Epithelial cell of esophagus (primary cell): ENCODE measurements at places on chromosomes 1 and 21.

DNA sequence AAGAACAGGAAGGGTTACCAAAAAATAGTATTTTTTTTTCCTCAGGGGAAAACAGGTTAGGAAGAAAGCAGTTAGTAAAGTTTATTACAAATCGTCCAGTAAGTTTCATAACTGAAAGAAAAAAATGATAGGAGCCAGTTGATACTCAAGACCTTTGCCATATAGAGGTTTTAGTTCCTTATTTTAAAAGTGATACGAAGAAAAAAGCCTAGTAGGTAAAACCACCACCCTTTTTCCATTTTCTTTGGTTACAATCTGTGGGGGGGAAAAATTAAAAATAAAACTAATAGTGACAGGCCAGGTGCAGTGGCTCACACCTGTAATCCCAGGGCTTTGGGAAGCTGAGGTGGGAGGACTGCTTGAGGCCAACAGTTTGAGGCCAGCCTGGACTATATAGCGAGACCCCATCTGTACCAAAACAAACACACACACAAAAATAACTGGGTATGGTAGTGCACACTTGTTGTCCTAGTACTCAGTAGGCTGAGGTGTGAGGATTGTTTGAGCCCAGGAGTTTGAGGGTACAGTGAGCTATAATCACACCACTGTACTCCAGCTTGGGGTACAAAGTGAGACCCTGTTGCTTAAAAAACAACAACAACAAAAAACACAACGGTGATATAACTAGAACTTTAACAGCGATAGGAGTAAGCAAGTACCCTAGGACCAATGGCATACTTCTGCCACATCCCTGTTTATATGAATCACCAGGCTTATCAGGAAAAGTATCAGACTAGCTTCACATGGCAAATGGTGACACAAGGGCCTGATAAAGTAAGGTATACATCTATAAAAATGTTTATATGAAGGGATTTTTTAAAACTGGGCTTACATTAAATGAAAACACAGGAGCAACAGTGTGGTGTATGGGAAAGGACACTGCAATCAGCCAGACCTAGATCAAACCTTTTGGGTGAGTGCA lies 5.4 kb downstream of the TMEM59 start:
- no peak for DNase-seq

GRCh38 chr1:74847715-74848114 lies 114.8 kb downstream of the TYW3 start:
- peak; percentile 2 for DNase-seq

GRCh38 chr1:164753521-164754077 lies 194.6 kb downstream of the PBX1 start:
- no peak for DNase-seq

GRCh38 chr1:35852241-35852640 lies 30.8 kb upstream of the AGO1 start:
- DNase-seq = no peak

DNA sequence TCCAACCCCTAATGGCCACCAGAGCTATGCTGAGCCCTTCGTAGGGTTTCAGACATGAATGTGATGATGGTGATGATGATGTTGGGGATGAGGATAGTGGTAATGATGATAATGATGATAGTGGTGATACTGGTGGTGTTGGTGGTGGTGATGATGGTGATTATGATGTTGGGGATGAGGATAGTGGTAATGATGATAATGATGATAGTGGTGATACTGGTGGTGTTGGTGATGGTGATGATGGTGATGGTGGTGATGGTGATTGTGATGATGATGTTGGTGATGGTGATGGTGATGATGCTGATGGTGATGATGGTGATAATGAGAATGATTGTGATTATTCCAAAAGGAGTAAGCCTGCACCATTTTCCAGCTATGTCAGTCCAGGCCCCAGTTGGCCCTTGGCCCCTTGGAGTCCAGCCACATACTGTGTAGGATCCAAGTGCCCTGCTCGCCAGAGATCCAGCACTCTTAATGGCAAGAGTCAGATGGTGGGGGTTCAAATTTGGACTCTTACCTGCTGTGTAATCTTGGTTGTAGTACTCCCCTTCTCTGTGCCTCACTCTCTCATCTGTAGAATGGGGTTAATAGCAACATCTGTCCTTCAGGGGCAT lies 28.3 kb downstream of the AJAP1 start:
- DNase-seq = no peak

DNA sequence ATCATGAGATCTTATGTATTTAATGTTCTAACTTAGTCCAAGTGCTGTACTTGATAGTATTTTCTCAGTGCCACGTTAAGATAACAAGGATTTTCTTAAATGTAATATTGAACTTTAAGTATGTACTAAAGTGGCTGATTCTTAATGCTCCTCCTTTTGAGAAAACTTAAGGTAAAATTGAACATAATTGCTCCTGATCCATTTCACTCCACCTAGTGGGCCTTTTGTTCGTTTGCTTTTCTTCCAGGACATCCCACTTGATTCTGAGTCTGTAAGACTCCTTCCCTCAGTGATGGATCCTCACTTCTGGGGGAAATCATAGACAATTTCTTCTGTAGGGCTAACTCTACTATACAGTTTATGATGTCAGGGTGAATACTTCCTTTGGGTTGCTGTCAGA lies 173.1 kb downstream of the LMO4 start:
- DNase-seq = no peak

- DNase-seq = no peak
These were observed 52.5 kb downstream of the HSPG2 start for GRCh38 chr1:21884456-21885235.

DNA sequence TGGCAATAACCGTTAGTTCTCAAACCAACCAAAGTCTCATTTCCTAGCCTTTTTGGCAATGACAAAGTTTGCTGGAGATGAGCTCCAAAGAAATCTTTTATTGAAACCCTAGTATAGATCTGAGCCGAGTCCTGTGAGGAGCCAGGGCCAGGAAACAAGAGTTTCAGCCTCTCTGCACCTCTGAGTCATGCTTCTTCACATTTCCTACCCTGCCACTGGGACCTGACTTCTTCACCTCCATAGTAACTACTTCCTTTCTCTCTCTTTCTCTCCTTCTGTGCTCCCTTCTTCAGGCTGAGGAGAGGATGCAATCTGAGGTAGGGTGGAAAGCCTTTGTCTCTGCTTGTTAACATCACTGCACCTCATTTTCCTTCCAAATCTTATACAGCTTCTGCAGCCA lies 38.7 kb upstream of the IPO9 start:
- peak; percentile 58 for DNase-seq

DNA sequence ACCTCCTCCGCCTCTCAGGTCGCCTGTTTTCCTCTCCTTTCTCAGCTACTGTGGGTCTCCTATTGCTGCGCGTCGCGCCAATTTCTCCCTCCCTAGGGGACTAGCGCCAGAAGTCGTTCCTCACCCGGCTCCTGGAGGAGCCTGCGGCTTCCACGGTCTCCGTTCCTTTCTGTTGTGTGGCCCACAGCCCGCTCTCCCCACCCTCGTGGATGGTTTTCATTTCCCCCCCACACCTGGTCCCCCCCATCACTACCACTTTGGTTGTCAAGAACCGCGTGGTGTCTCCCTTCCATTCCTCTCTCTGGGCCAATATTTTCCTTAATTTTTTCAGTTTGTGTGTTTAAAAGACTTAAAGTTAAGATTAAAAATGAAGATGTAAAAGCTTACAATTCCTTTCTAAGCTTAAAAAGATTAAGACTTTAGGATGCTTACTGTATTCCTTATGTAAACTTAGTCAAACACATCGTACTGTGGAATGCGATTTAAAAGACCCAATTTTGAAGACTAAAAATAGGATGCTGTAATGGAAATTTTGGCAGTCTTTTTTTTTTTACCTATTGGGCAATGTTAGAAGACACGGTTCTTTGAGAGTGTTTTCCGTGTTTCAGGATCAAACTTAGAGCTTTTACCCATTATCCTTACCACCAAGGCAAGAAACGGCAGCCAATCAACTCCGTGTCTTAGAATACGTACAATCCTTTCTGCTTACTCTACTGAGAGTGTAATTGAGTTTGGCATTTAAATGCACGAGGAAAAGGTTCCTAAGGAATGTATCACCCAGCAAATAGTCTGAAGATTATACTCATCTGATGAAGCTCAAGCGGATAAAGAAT lies 773 bp downstream of the CNST start:
- peak; percentile 73 for DNase-seq

DNA sequence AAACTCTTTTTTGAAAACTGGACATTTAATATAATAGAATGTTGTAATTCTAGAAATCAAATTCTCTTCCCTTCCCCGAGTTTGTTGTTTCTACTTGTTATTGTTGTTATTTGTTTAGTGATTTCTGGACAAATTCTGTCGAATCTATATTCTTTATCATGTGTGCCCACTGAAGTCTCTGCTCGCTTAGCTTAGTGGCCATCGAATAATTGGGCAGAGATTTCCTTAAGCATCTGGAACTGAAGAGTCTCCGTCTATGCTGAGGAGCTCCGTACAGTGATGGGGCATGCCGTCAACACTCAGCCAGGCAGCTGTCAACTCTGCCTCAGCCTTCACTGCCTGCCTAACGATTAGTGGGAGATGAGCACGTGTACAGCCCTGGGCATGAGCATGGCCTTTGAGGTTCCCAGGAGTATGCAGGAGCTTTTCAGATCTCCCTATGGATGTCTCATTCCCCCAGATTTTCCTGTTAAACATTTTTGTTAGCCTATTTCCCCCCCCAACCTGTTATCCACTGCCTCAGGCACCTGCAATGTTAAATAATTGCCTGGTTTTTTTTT lies 66.8 kb downstream of the SLX9 start:
- DNase-seq = no peak

DNA sequence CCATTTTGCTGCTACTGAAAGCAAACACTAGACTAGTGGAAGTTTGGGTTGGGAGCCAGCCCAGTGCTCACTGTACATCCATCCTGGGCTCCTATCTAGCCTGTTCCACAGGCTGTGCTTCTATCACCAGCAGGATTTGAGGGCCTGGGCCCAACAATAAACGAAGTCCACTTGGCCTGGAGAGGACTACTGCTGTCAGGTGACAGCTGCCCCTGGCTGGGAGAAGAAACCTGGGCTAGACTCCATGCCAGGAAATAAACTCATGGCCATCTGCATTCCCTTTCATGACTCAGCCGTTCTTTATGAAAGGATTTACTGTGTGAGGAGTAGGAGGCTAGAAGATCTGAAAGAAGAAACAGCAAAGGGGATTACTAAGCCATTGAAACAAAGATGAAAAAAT lies 35.5 kb downstream of the COLGALT2 start:
- DNase-seq = peak; percentile 77

DNA sequence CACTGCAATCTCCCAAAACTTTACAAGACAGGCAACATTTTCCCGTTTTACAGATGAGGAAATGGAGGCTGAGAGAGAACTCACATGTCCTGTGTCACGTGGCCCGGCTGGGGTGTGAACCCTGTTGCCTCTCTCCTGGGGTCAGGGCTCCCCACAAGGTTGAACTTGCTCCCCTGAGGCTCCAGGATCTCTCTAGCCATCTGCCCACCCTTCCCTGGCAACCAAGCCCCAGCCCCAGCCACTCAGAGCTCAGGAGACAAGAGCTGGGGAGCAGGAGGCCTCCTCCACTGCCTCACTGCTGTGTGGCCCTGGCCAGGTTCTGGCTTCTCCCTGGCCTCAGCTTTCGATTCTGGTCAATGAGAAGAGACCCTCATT lies 11.8 kb downstream of the LAPTM5 start:
- no peak for DNase-seq

DNA sequence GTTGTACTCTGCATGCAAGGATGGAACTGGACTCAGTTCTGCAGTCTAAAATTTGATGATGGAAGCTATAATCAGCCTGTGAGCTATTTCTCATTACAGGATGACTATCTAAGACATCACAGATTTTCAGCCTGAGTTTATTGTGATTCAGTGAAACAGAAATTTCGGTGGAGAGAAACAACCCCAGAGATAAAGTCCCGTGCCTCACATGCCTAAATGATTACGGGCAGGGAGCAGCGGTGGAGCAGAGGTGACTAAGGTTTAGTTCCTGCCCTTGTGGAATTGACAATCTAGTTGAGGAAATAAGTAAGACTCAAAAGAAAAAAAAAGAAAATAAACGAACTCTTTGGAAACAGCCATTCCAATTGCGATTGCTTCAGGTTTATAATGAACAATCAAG lies 96.9 kb downstream of the GRIK3 start:
- no peak for DNase-seq

GRCh38 chr1:29299446-29299845 lies 63.1 kb downstream of the PTPRU start:
- no peak for DNase-seq

DNA sequence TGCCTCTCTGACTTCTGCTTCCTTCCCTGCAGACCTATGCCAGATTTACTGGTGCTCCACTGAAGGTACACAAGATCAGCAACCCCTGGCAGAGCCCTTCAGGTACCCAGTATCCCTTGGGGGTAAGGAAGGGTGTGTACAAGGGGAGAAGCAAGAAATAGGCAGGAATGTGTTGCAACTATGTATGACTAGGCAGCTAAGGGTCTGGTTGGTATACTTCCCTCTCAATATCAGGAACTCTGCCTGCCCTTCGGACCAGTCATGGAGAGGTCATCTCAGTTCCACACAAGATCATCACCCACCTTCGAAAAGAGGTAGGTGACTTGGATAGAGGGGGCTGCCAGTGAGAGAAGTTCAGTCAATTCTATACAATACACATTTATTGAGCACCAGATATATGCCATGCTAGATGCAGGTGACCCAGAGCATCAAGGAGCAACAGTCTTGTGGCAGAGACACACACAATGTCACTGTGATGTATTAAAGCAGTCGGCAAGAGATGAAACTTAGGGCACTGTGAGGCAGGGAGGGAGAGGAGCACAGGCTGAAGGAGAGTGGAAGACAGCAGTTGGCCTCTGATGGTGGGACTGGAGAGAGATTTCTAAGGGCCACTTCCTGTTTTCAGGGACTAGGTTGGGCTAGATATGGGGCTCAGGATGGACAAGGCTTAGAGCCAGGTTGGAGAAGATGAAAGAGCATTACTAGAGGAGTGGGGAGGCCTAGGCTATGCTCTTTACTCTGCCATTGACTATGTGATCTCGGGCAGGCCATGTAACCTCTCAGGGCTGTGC lies 2.0 kb downstream of the MTX1 start:
- DNase-seq = no peak

DNA sequence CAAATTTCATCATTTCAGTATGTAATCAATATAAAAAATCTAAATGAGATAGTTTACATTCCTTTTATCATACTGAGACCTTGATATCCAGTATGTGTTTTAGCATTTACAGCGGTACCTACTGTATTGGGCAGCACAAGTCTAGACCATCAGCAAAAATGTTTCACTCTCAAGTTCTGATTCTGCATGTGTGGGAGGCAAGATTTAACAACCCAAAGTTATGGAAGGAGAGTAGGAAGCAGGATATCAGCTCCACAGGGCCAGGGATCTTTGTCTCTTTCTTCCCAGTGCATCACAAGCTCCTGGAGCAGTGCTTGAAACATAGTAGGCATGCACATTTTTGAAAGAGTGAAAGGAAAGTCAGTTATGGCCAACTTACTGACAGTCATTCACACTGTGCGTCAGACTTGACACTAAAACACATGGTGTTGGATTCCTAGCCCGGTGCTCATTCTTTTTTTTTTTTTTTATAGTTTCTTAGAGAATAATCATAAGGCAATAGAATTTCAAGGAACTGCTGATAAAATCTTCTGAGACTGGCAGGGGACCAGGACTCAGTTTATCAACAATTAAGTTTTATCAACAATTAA lies 6.1 kb downstream of the TENT5C start:
- DNase-seq = no peak
